HCT116 (cell line): ENCODE measurements at places on chromosomes 4 and X. TPM values are rescaled to one million over a fixed set of nuclear protein-coding genes. Genes with fewer than 3 reads are reported as not detected.

- H3K4me3 ChIP-seq, result no peak overlapping the region
- no peaks in the 10 kb centered on the region for H3K27me3 ChIP-seq
- H3K36me3 ChIP-seq, result no peaks in the 10 kb centered on the region
- no peak overlapping the region for H3K27ac ChIP-seq
- no peak for DNase-seq
Measured at GRCh38 chr4:164251257-164251656, 502.7 kb upstream of the SMIM31 start.

DNA sequence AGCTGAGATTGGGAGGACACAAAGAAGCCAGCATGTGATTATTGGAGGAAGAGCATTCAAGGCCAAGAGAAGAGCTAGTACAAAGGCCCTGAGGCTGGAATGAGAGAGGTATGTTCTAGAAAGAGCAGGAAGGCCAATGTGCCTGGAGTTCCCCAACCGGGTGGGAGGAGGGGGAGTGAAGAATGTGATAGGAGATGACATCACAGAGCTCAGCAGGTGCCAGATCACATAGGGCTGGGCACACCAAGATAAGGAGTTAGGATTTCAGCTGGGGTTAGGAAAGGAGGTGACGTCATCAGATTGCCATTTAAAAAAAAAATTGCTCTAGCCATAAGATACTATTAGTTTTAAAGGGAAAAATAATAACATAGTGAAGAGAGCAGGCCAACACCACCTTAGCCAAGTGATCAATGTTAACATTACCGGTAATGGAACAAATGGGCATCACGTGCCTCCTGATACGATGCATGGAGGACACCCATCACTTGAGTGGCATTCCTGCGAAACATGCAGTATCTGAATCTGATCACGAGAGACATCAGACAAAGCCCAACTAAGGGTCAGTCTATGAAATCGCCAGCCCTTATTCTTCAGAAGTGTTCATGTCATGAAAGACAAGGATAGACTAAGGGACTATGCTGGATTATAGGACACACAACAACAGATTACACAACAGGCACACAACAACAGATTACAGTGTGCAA is 344.3 kb downstream of the BCOR start:
- no peak overlapping the region for H3K27ac ChIP-seq
- H3K36me3 ChIP-seq, result no peaks in the 10 kb centered on the region
- H3K4me1 ChIP-seq, result peaks cover 22% of the 10 kb centered on the region; the same call in 1 of the 2 replicates

DNA sequence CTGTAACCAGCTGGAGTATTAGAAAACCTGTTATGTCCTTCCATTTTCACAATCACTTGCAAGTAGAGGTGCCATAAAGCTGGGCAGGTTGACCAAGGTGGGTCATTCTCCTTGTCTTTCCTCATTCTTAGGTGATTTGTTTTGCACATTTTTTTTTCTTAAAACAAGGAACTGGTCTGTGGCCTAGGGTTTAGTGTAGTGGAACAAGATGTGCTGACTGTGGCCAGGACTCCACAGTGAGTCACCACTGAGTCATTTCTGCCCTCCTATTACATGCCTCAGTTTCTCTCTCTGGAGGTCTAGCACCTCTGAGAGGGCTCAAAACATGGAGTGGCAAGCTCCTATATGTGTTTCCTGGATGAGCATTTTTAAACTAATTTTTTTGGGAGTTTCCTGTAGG is 355.9 kb downstream of the GPM6A start:
- H3K4me1 ChIP-seq, result no peaks in the 10 kb centered on the region
- no peak overlapping the region for H3K27ac ChIP-seq
- no peak for DNase-seq
- H3K4me3 ChIP-seq, result no peak overlapping the region
- H3K36me3 ChIP-seq, result no peaks in the 10 kb centered on the region
- no peaks in the 10 kb centered on the region for H3K27me3 ChIP-seq

GRCh38 chrX:17409566-17410290 is 34.7 kb downstream of the NHS start:
- no peak overlapping the region for H3K4me3 ChIP-seq
- H3K4me1 ChIP-seq, result peaks cover 67% of the 10 kb centered on the region
- H3K27ac ChIP-seq, result no peak overlapping the region
- DNase-seq, result no peak
- no peaks in the 10 kb centered on the region for H3K27me3 ChIP-seq

GRCh38 chrX:121592884-121593283 is 545.5 kb downstream of the GLUD2 start:
- H3K36me3 ChIP-seq, result no peaks in the 10 kb centered on the region
- no peaks in the 10 kb centered on the region for H3K27me3 ChIP-seq
- no peak overlapping the region for H3K27ac ChIP-seq
- DNase-seq, result no peak
- H3K4me3 ChIP-seq, result no peak overlapping the region

GRCh38 chr4:147923854-147924253 is 192.0 kb downstream of the ARHGAP10 start:
- no peak overlapping the region for H3K4me3 ChIP-seq
- no peak overlapping the region for H3K27ac ChIP-seq
- H3K4me1 ChIP-seq, result no peaks in the 10 kb centered on the region
- H3K36me3 ChIP-seq, result no peaks in the 10 kb centered on the region
- H3K27me3 ChIP-seq, result no peaks in the 10 kb centered on the region

GRCh38 chr4:80082693-80083092 is 9.7 kb upstream of the ANTXR2 start:
- no peak overlapping the region for H3K4me3 ChIP-seq
- no peak overlapping the region for H3K27ac ChIP-seq
- no peak for DNase-seq
- no peaks in the 10 kb centered on the region for H3K27me3 ChIP-seq
- no peaks in the 10 kb centered on the region for H3K4me1 ChIP-seq

- no peak for DNase-seq
- no peak overlapping the region for H3K4me3 ChIP-seq
- no peak overlapping the region for H3K27ac ChIP-seq
- peaks cover 7% of the 10 kb centered on the region; the same call in 1 of the 2 replicates for H3K36me3 ChIP-seq
- no peaks in the 10 kb centered on the region for H3K27me3 ChIP-seq
Measured at GRCh38 chrX:292900-293897, 12.0 kb downstream of the PLCXD1 start.

GRCh38 chr4:39932776-39933402 is 44.8 kb downstream of the PDS5A start:
- no peak for DNase-seq
- H3K4me3 ChIP-seq, result no peak overlapping the region
- H3K27me3 ChIP-seq, result no peaks in the 10 kb centered on the region
- no peaks in the 10 kb centered on the region for H3K4me1 ChIP-seq
- H3K36me3 ChIP-seq, result no peaks in the 10 kb centered on the region
- H3K27ac ChIP-seq, result no peak overlapping the region

DNA sequence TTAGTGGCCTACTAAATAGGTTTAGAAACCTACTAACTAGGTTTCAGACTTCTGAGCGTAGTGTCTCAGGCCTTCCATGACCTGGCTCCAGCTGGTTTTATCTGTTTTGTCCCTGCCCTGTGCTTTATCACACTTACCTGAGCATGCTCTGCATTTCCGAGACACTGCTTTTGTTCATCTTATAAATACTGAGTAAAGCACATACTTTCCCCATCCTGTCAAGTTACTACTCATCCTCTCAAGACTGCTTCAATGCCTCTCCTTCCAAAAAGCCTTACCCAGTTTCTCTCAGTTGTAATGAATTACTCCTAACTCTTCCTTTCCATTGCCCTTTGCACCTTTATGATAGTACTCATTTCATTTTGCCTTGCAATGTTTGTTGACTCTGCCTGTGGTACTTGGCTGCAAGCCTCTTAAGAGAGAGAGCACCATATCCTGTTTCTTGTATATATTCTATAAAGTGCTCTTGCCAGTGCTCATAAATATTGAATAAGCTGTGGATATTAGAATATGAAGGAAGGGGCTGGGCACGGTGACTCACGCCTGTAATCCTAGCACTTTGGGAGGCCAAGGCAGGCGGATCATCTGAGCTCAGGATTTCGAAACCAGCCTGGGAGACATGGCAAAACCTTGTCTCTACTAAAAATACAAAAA is 34.4 kb downstream of the SLAIN2 start:
- H3K4me3 ChIP-seq, result no peak overlapping the region
- H3K4me1 ChIP-seq, result peaks cover 9% of the 10 kb centered on the region; the same call in 1 of the 2 replicates
- peak; percentile 1 for DNase-seq

- no peaks in the 10 kb centered on the region for H3K4me1 ChIP-seq
- no peaks in the 10 kb centered on the region for H3K27me3 ChIP-seq
Measured at GRCh38 chr4:26942871-26943270, 82.2 kb downstream of the STIM2 start.

GRCh38 chr4:22515888-22516541 is at the start of gene ADGRA3:
Gene ADGRA3, minus strand, starts transcription at chr4:22516066. Its CDS starts 282 bp downstream, at chr4:22515784.
- peak within 1 kb of the TSS; percentile 66 for H3K4me3 ChIP-seq
- H3K4me1 ChIP-seq, result peaks cover 23% of the 10 kb centered on the region
- H3K27ac ChIP-seq, result peak within 1 kb of the TSS; percentile 87
- DNase-seq, result no peak
- H3K27me3 ChIP-seq, result no peaks in the 10 kb centered on the region

- H3K36me3 ChIP-seq, result no peaks in the 10 kb centered on the region
- no peak for DNase-seq
- no peak overlapping the region for H3K27ac ChIP-seq
- H3K4me1 ChIP-seq, result no peaks in the 10 kb centered on the region
Measured at GRCh38 chr4:151256134-151256533, 20.8 kb upstream of the PRSS48 start.

GRCh38 chr4:7337196-7338058 is 97.3 kb downstream of the PSAPL1 start:
- no peaks in the 10 kb centered on the region for H3K36me3 ChIP-seq
- H3K27me3 ChIP-seq, result no peaks in the 10 kb centered on the region
- H3K4me3 ChIP-seq, result no peak overlapping the region
- DNase-seq, result no peak
- H3K27ac ChIP-seq, result no peak overlapping the region
- peaks cover 7% of the 10 kb centered on the region; the same call in 1 of the 2 replicates for H3K4me1 ChIP-seq

DNA sequence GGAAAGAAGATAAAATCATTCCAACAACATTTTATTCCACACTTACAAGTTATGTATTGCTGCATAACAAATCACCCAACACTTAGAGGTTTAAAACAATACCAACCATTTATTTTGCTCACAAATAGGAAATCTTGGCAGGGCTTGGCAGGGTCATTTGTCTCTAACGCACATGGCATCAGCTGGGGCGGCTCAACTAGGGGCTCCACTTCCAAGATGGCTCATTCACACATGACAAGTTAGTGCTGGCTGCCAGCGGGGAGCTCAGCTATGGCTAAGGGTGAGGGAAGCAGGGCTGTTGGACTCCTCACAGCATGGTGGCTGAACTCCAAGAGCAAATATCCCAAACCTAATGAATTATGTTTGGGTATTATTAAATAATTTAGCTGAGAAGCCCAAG is 377.0 kb downstream of the ZNF674 start:
- DNase-seq, result no peak
- H3K4me1 ChIP-seq, result no peaks in the 10 kb centered on the region
- H3K27ac ChIP-seq, result no peak overlapping the region
- H3K27me3 ChIP-seq, result no peaks in the 10 kb centered on the region
- H3K4me3 ChIP-seq, result no peak overlapping the region
- no peaks in the 10 kb centered on the region for H3K36me3 ChIP-seq

DNA sequence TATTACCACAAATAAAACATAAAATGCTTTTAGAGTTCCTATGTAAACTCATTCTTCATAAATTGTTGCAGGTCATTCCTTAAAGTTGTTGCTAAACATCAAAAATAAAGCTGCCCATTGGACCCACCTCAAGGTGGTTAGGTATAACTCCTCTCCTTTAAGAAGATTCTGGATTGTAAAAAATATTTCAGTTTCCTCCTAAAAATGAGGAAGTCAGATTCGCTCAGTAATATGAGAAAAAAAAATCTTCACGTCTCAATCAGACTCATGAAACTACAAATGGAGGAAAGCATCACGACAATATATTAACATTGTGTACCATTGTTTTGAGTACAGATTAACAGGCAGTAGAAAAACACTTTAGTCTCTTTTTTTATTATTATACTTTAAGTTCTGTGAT is 105.9 kb downstream of the DDX60 start:
- H3K36me3 ChIP-seq, result no peaks in the 10 kb centered on the region
- no peaks in the 10 kb centered on the region for H3K27me3 ChIP-seq
- H3K4me1 ChIP-seq, result no peaks in the 10 kb centered on the region
- H3K4me3 ChIP-seq, result no peak overlapping the region
- DNase-seq, result no peak

DNA sequence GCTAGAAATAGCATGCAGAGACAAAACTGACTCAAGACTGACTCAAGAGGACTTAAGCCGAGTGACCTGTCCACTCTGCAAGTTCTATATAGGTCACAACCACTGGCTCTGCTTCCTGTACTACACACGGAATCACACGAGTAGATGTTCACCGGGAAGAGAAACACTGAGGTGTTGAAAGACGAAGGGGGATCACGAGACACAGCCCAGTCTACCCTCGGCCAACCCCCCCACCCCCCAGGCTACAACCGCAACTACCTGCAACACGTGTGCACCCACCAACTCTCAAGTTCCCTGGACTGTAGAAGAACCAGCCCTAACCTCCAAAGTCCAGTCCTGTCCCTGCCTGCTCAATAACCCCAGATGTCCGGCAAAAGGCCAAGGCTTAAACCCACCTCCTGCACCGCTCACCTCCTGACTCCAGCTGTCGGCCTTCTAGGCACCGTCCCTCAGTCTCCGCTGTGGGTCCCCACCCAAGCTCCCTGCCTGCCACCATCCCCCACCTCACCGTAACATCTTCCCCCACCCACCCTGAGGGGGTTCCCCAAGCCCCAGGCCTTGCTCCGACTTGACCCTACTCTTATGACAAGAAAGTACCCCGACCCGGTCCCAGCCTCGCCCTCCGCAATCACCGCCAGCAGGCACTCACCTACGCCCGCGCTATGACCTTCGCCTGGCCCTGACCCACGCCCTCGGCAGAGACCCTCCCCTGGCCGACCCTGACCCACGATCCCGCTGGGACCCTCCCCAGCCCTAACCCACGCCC is 739 bp downstream of the GAK start:
- H3K4me3 ChIP-seq, result peak overlapping the region; percentile 98
- DNase-seq, result no peak
- H3K27me3 ChIP-seq, result no peaks in the 10 kb centered on the region
- peaks cover 6% of the 10 kb centered on the region; the same call in 1 of the 2 replicates for H3K4me1 ChIP-seq

The SSX4B gene
- not detected for total RNA-seq

The REELD1 gene
- total RNA-seq, result 0.25 TPM

The UGT2B17 gene
- not detected for total RNA-seq

The GABRE gene
- 3.9 TPM for total RNA-seq

The SLC10A6 gene
- total RNA-seq, result not detected

The ADGRA3 gene
- total RNA-seq, result 43.0 TPM

The GAGE1 gene
- total RNA-seq, result 0.17 TPM
